ENCODE measurements at places on chromosomes 7 and 10.
A peak's percentile ranks its signal among the peaks of the same experiment; 100 is the strongest.

- no peak for DNase-seq
Measured at GRCh38 chr7:149763563-149764240, 9.7 kb downstream of the ZNF467 start.

- peak; percentile 92 for DNase-seq
Measured at GRCh38 chr7:28037220-28038010, 143.2 kb downstream of the JAZF1 start.

DNA sequence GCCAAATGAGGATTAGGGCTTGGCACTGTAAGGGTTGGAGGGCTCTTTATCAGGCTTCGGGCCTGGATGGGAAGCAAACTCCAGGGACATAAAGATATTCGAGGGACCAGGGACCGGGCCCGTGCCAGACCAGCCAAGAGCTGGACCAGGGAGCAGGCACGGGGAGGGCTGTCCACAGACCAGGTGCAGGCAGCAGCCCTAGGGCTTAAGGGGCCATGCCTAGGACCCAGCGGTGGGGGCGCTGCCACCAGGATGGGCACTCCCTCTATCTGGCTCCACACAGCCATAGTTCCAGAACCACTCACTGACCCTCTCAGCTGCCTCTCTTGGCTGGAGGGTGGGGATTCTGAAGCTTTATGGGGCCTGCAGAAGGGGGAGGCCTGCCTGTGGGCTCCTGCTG, 32.9 kb downstream of the FAM241B start:
- no peak for DNase-seq

DNA sequence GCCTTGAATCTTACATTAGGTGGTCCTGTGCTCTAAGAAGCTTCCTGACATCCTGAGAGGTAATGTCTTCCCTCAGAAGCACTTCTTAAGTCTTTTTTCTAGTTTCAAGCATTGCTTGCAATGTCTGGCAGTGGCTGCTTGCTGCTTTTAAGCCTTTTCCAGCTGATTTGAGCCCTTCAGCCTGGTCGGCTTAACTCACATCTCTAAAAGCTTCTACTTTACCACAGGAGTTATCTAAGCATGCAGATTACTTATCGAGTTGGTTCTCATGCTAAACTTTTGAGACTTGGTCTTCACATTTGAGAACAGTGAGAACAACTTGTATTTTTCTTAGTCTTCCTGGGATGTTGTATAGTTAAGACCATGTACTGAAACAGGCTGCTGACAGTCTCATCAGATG, 3.9 kb downstream of the LRMDA start:
- DNase-seq: no peak

GRCh38 chr7:44124822-44125202, 1.5 kb upstream of the POLD2 start:
- DNase-seq: no peak

DNA sequence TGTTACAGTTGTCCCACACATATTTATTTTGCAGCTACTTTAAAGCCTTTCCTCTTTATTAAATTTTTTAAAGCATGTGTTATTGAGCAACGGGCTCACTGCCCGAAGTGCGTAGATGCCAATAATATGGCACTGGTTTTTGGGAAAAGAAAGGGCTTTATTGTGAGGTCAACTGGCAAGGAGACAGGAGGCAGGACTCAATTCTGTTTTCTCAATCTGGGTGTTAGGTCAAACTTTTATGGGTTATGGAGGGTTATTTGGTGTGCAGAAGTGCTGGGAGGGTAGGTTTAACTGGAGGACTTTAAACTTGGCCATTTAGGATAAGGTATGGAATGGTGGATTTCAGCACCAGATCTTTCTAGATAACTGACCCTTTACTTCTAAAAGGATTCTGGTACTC, 183.6 kb downstream of the LRRC4 start:
- DNase-seq: no peak

Measured in hematopoietic multipotent progenitor cell treated with erythropoietin and hydrocortisone succinate and interleukin-3 and kit ligand, for 17 days (in vitro differentiated cells).